ENCODE measurements at places on chromosomes 4 and X. TPM values are rescaled to one million over a fixed set of nuclear protein-coding genes. Genes with fewer than 3 reads are reported as not detected.
A peak's percentile ranks its signal among the peaks of the same experiment; 100 is the strongest.

The MAGEA8 gene
- not detected for total RNA-seq

The CFAP97 gene
- 47.4 TPM for total RNA-seq

The TMEM255A gene
- 0.17 TPM for total RNA-seq

The LRBA gene
- 39.4 TPM for total RNA-seq

The SPANXN3 gene
- total RNA-seq: not detected

The SMIM10L2A gene
- not detected for total RNA-seq

The GLRA3 gene
- not detected for total RNA-seq

The ACTRT1 gene
- total RNA-seq: not detected

The ASB12 gene
- total RNA-seq: not detected

DNA sequence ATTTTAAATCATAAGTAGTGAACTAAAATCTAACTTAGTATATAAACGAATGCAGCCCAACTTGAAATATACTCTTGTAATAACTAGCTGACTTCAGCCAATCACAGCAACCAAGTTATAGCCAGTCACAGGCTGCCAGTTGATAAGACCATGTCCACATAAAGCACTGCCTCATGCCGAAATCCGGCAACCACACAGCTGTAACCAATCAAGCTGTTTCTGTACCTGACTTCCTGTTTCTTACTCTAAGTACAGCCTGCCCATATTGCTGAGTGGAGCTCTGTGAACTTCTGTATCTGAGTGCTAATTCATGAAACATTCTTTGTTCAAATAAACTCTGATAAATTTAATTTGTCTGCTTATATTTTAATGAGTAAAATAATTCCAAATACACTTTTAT, 805.3 kb upstream of the EPHA5 start:
- no peak for DNase-seq

DNA sequence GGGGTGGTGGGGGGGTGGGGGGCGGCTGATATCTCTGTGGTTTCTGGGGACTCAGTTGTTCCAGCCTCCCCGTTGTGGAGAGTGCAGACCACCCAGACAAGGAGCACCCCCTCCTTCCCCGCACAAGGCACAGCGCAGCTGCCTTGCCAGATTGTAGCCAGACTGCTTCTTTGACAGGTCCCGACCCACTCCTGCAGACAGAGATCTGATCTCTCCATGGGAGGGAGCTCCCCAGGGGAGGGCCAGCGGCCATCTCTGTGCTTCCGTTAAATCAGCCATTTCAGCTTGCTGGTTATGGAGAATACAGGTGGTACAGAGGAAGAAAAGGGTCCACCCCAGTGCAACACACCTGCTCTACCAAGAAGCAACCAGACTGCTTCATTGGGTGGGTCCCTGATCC, 80.8 kb downstream of the FGF16 start:
- DNase-seq: no peak

- DNase-seq: peak; percentile 72
These were observed 217.6 kb downstream of the PTTG2 start for GRCh38 chr4:38177641-38178391.

DNA sequence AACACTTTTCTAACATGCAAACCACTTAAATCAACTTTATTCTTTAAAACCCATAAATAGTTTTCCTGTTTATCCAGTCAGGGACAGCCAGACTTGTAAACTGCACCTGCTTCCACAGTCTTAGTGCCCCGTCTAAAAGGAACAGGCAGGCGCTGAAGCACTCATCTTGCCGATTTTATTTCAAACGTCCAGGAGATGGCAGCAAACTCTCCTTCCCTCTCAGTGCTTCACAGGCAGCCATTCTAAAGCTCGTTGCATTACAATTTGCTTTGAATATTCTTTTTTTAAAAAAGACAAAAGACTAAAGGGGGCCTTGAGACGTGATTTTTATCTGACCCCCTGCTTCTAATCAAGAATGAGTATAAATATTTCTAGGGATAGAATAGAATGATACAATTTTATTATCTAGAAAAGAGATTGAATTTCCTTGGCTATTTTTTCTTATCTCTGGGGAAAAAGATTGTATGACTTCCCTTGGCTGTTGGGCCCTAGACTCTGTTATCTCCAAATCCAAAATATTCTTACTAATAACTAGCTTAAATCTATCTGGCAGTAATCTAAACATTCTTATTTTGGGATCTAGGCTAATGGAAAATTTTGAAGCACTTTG, 93.6 kb upstream of the MYOZ2 start:
- peak; percentile 90 for DNase-seq

GRCh38 chr4:3518941-3519340, 13.3 kb downstream of the LRPAP1 start:
- DNase-seq: no peak

DNA sequence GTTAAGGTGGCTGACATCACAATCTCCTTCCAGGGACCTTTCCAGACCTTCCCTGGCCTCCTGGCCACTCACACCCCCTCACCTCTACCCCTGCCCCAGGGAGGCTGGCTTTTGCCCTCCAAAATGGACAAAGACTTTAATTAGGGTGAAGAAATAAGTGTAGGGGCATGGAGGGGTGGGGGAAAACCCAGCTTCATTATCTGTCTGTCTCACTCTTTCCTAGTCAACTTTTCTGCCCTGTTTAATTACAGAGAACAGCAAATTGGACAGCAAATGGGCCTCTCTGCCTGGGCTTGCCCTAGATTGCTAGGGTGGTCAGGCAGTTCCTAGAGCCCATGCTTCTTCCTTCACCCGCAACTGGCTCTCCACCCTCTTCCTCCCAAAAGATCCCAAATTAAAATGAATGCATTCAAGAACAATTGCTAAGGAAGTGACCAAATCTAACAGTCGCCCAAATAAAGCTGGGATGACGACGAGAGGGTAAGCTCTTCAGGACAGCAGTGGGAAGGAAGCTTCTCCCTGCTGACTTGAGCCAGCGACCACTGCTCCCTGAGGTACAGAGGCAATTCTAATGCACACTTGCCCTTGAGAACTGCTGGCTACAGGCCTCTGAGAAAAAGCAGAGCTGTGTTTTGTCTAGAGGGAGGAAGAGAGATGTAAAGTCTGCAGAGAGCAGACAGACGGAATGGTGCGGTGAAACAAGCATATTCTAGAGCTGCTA, 12.4 kb downstream of the RAI2 start:
- no peak for DNase-seq

DNA sequence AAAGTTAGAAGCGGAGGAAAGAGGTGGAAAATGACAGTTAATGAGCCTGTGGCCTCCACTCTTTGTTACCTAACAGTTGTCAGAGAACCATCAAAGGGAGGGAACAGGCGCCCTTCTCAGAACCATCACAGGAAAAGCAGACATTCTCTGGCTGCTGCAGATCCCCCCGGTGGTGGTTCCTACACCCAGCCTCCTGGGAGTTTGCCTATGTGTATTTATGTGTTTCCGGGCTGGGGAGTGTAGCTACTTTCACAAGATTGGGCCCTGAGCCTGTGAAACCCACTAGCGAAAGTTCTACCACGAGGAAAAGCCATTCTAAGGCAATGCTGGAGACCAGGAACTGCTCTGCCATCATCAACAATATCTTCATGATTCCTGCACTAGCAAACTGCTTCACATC, 52.7 kb upstream of the BCOR start:
- DNase-seq: no peak

DNA sequence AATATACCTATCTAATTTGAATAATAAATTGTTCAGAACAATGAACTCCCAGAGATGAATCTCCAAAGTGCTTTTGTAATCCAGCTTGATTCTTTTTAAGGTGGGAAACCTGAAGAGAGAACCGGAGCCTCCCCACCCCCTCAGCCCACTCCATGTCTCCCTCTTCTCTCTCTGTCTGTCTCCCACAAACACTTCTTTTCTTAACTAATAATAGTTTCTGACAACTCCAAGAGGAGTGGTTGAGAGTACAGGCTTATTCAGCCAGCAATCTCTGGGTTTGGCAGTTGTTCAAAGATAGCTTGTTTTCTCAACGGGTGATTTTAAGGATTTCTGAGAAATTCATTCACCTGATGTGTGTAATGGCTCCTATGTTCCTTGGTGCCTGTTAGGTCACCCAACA, 23.4 kb downstream of the PPP4R3C start:
- DNase-seq: no peak

DNA sequence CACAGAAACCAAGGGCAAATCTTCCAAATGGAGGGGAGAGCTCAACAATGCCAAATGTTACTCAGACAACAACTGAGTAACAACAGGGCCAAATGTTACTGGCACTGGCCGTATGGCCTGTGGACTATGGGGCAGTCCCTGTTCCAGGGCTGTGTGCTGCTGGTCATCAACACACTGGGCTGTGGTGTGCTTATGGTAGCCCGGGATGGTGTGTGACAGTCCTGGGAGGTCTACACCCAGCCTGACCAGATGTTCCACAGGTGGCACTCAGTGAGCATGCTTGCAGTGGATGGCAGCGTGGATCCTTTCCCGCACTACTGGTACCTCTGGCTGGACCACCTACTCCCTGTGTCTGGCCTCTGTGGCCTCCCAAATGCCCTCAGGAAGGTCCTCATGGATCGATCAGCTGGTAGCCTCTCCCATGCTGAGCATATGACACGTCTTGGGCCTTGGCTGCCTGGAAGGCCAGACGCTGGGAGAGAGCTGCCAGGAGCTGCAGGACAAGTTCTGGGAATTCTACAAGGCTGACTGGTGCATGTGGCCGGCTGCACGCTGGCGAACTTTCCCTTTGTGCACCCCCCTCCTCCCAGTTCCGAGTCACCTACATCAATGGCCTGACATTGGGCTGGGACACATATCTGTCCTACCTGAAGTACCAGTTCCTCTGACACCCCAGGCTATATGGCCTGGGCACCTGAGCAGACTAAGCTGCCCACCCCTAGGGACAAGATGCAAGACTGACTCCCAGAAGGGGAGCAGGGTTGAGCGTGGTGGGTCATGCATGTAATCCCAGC, 59.7 kb upstream of the IQSEC2 start:
- DNase-seq: no peak

- no peak for DNase-seq
These were observed 156.0 kb upstream of the BCOR start for GRCh38 chrX:40253771-40254170.

- DNase-seq: no peak
These were observed 656.6 kb downstream of the ANKRD50 start for GRCh38 chr4:124055896-124056295.

DNA sequence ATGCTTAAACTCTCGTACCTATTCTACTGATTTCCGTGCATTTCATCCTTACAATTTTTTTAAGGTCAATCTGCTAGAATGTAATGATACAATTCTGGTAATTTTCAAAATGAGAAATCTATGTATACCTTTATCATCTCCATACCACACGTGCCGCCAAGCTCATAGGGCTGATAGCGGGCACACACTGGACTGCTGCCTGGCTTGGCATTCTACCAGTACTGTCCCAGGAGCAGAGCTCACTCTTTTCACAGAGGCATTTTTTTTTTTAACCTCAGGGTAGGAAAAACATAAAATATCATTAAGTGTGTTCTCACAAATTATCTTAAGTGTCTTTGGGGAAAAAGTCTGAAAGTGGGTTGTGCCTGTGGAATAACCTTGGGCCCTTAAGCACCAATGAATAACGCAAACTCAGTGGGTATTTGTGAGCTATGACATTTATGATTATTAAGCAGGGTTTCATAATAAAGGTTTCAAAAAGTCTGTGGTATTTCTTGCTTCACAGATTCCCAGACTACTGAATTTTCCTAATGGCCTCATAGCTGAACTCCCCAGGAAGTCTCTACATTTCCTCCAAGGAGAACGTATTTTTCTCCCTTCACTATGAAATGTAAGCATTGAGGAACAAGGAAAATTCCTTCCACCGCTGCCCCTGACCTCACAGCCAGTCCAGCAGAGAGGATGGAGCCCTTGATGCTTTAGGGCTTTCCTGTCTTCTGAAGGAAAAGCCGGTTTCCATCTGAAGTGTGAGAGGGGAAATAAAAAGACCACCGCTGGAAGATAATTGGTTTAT, 125.2 kb downstream of the ELOVL6 start:
- no peak for DNase-seq

DNA sequence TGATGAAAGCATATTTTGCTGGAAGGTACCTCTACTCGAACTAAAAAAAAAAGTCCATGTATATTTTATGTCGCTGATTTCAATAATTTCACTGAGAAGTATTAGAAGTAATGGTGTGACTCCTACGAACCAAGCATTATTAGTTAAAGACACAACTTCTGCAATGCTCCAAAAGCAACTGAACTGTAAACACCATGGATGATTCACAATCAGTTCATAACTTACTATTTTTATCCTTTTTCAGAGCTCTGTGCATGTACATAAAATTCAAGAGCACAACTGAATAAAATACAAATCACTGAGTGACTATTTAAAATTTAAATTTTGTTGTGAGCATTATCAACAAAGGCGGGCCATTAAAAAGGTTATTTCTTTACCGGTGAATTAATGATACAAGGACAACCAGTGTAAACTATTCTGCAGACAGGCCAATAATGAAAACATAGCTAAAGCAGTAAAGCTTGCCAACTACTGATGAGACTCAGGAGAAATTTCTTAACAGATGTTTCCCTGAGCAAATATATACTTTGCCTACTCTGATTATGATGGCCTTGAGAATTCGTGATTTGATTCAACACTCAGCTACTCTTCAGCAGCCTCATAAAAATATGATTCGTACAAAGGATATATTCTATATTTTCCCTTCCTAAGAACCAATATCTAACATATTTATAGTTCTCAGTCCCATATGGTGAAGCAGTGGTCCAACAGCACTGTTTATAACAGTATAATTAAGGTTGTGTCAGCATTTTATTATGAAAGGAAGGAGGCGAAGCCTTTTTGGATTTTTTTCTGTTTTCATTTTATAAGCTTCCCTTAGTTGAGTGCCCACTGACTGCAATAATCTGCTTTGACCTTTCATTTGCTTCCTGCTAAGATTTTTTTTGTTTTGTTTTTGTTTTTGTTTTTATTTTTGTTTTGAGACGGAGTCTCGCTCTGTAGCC, 62.8 kb upstream of the NEIL3 start:
- peak; percentile 25 for DNase-seq

DNA sequence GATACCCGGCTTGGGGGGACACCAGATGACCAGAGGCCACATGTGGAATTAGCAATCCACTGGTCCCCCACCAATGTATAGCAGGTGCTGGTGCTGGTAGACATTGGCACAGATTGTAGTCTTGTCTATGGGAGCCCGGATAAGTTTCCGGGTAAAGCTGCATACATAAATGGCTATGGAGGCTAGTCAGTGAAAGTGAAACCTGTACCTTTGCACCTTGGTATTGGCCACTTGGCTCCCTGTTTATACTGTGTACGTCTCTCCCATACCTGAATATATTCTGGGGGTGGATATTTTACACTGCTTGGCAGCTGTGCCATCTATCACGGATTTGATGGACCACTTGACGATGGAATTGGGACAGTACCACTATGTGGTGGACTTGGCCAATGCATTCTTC, 5.6 kb upstream of the TIGD2 start:
- no peak for DNase-seq

GRCh38 chrX:63761639-63762038, 23.4 kb downstream of the ARHGEF9 start:
- DNase-seq: no peak

All from LHCN-M2 (cell line).